ENCODE measurements at places on chromosomes 2 and 18. TPM values are rescaled to one million over a fixed set of nuclear protein-coding genes. Genes with fewer than 3 reads are reported as not detected.

DNA sequence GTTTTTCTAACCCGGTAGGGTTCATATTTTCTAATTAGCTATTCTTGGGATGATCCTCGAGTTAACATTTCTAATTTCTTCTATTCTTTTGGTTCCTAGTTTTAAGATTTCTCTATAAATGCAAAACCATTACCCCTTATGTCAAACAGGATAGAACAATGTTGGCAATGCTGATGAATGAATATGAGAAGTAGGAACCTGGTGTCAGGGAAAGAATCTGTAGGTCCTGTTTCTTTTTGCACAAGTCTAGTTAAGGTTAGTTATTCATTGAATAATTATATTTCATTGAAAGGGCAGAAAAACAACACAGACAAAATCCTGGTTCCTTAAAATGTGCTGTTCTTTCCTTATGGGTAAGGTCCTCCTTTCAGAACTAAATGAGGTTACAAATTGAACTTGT lies 766.4 kb upstream of the FAM98A start:
- no peak for DNase-seq

Gene TEX44
- total RNA-seq, result not detected

DNA sequence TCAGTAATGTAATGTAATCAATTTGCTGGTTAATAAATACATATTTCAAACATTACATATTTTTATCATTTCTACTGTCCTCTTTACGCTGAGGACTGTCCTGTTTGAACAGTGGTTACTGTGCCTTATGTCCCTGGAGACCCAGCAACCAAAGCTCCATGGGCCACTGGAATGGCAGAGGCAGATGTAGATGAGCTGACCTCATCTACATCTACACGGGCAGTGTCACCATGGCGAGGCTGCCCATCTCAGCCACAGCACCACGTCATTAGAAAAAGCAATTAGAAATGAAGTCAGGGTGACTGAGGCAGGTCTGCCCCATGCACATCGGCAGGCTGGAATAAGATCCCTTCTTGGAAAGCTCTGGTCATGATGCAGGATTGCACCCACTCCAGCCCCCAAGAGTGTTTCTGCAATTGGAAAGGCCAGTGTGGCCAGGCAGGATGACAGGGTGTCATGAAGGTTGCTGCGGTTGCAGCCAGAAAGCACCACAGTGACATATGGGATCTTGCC lies 237.5 kb downstream of the NDUFA10 start:
- no peak for DNase-seq

DNA sequence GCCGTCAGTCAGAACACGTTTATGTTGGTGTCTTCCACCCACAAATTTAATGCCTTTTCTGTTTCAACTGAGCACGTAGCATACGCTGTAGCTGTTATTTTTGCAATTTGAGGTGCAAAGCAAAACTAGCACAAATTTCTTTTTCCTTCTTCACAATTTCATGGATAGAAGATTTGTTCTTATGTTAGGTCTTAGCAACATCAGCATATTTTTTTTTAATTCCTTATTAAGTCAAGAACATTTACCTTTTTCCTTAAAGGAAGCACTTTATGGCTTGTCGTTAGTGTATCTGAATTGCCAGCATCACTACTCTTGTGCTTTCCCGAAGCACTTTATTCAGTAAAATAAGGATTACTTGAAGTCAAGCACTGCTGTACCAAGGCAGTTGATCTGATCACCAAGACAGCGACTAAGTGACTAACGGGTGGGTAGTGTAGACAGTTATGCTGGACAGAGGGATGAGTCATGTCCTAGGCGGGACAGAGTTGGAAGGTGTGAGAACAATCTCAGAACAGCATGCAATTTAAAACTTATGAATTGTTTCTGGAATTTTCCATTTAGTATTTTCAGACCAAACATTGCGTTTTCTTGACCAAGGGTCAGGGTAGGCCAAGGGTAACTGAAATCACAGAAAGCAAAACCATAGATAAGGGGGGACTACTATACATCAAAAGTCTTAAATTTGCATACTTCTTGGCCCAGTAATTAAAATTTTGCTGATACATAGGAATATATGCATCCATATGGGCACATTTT lies 13.3 kb downstream of the BABAM2 start:
- no peak for DNase-seq

Gene TBC1D8
- 23.7 TPM for total RNA-seq

- peak; percentile 14 for DNase-seq
These were observed 120.2 kb downstream of the NFATC1 start for GRCh38 chr18:79515944-79516351.

DNA sequence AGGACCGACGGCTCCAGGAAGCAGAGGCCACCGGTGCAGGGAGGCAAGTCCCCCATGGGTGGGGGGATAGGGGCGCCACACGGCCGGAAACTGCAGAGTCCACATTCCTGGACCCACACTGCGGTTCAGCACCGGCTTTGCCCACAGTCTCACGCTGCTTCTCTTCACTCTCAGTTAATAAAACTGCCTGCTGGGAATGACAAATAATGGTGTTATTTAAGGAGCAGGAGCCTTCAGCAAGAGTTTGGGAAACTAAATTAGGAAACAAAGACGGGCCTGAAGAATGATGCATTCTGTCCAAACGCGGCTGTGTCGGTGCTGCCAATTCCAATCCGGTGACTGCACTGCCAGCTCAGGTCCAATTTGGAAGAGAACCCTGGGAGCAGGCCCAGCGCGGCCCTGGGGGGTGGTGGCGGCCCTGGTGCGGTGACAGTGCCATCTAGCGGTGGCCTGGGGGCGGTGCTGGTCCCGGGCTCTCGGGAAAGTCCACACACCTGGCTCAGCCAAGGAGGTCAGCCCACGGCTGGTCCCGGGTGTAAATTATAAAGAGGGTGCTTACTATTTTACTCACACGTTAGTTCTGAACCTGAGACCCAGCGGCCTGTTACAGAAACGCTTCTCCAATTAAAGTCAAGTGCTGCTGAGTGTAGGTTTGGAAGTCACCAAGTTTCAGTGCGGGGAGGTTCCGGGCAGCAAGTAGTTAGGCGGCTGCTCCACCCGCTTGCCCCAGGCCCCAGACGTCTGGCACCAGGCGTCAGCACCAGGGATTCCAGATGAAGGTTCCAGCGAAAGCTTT lies 73.1 kb upstream of the PXDN start:
- DNase-seq, result peak; percentile 84

DNA sequence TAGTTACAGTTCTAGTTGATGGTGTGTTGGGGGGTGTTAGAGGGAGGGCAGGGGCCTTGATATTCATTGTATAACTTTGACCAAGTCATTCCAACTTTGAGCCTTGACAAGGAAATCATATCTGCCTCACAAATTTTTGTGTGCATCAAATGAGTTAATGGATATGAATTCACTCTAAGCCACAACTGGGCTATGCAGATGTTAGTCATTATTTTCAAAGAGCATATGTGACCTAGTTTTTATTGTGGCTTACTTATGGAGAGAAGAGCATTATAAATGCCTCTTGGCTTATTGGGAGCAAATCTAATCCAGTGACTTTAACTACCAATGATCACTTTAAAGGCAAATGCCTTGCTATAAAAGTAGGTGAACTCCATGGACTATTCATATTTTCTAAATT lies 250.2 kb downstream of the LPIN1 start:
- no peak for DNase-seq

Gene COLEC12
- 0.08 TPM for total RNA-seq

GRCh38 chr2:233473386-233473791 lies 93.2 kb downstream of the USP40 start:
- DNase-seq, result no peak

GRCh38 chr2:10300328-10300920 lies 2.3 kb upstream of the HPCAL1 start:
- DNase-seq, result no peak

- DNase-seq, result no peak
These were observed 118.4 kb upstream of the NABP1 start for GRCh38 chr2:191559569-191559968.

GRCh38 chr2:11752906-11753305 lies 6.5 kb downstream of the LPIN1 start:
- DNase-seq, result no peak

DNA sequence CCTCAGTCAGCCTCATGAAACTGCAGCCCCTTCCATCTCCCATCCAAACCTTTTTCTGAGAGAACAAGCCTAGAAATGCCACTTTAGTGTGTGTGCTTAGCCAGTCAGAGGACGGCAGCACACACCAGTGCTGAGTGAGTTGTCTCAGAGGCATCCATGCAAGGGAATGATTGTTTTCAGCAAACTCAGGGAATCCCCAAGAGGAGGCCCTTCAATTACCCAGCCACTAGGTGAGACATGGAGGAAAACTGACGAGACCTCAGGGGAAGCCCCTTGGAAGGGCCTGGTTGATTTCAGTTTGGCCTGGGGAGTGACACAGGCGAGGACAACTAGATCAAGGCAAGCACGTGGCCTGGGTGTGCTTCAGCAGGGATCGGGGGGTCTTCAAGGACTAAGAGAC lies 49.7 kb downstream of the APOB start:
- DNase-seq, result no peak

- no peak for DNase-seq
These were observed 24.9 kb downstream of the MYO7B start for GRCh38 chr2:127560201-127560930.

GRCh38 chr2:1754046-1754445 lies 9.7 kb upstream of the PXDN start:
- peak; percentile 29 for DNase-seq

DNA sequence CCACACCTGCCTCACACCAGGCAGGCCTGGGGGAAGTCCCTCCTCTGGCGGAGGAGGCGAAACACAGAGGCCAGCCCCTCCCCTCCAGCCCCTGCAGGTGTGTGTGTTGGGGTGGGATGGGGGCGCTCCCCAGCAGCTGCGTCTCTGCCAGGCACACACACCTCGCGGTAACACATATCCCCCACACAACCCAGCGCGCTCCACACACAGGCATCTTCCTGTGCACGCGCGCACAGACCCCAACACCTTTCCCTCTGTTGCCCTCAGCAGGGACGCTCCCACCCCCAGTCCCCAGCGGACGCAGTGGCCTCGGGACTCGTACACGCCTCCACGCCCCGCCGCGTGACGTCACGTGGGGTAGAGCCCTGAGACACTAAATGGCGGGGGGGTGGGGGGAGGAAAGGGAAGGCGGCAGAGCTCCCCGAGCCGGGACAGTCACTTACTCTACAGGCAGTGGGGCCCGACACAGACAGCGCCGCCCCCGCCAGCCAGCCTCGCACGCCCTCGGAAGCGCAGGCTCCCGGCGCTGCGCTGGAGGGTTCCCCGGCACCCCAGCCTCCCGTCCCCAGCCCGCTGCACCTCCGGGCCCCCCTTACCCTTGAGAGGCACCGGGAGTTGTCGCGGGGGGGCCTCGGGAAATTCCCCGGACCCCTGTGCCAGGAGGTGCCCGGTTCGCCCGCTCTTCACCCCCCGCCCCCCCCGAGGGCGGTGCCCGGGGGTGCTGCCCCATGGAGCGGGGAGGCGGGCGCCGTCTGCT lies at the start of gene WNT10A:
TSS of gene WNT10A (plus strand) at position 751 of the 757 bp plus-strand sequence. CDS start 144 bp downstream, outside the sequence.
- no peak for DNase-seq

DNA sequence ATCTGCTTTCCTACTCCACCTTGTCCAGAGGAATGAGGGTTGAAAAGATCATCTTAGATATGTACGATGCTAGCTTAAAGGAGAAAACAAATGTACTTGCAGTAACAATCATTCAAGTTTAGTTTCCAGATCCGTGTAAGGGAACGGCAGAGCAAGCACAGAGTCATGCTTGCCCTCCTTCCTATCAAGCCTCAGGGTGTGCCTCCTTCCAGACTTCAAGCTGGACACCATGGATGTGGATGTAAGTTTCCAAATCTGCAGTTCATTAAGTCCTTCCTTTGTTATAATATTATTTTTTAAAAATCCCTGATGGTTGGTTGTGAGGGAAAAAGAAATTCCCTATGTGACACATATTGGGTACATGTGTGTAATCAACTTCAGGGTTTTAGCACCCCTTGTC lies 238.9 kb upstream of the NT5C1B start:
- no peak for DNase-seq

DNA sequence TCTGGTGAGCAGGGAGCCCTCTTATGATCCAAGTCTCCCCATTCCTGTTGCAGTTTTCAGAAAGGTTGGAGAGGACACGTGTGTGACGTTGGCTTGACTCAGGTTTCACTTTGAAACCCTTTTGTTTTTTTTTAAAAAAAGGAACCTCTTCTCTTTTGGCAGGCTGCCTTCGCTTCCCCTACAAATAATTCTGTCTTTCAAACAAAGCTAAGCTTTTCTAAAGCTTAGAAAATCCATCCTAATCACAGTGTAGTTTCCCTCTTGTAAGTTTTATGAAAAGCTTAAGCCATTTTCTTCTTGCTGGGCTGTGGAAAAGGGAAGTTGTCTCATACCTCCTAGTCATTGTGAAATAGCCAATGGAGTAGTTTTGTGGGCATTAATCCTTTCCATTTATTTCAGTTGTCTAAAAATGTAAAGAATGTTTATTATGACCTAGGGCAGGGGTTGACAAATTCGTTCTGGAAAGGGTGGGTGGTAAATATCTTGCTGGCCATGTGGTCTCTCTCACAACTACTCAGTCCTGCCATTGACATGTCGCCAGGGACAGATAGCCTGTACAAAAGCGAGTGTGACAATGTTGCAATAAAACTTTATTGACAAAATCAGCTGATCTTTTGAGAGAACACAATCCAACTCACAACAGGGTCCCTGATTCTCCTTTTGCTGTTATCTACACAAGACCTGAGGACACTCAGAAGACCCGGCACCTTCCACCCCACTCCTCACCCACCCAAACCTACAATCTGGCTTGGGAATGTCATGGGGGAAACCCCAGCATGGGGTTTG lies 878.8 kb downstream of the RNF144A start:
- no peak for DNase-seq

Gene MREG
- 6.2 TPM for total RNA-seq

DNA sequence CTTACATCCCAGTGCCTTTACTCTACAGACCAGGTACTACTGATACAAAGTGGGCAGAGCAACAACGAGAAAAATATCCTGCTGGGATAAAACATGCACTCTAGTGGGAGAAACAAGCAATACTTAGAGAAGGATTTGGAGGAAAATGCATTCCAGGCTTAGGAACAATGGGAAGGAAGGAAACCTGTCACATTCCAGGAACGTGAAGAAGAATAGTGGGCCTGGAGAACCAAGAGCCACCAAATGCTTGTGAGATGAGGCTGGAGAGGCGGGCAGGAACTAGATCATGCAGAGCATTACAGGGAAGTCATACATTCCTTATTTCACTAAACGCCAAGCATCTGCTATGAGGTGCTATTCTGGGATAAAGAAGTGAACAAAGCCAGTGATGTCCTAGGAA lies 342.3 kb downstream of the DCC start:
- no peak for DNase-seq

Gene MERTK
- total RNA-seq, result 14.3 TPM

DNA sequence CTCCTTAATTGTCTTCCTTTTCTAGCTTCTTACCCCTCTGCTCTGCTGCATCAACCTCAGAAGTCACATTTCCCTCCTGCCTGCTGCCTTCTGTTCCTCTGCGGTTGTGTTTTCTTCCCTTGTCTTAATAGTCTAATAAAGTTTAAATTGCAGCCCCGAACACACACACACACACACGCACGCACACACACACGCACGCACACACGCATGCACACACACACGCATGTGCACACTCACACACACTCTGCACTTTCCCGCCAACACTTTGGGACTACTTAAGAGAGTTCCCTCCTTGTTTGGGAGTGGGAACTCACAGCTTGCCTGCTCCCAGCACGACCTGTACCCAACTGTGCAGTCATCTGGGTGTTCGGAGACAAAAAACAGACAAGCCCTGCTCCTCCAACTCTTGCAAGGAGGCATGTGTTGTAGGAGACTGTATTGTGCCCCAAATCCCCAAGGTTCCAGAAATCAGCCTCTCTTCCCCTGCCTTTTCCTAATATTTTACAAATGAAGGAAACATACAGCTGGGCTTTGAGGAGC lies 99.1 kb downstream of the SETBP1 start:
- DNase-seq, result no peak

Gene HOXD9
- total RNA-seq, result not detected

GRCh38 chr2:137566387-137566786 lies 397.9 kb upstream of the HNMT start:
- no peak for DNase-seq

Measured in left lobe of liver (tissue), 2 donors.